ENCODE measurements at places on chromosomes 11 and 22.

DNA sequence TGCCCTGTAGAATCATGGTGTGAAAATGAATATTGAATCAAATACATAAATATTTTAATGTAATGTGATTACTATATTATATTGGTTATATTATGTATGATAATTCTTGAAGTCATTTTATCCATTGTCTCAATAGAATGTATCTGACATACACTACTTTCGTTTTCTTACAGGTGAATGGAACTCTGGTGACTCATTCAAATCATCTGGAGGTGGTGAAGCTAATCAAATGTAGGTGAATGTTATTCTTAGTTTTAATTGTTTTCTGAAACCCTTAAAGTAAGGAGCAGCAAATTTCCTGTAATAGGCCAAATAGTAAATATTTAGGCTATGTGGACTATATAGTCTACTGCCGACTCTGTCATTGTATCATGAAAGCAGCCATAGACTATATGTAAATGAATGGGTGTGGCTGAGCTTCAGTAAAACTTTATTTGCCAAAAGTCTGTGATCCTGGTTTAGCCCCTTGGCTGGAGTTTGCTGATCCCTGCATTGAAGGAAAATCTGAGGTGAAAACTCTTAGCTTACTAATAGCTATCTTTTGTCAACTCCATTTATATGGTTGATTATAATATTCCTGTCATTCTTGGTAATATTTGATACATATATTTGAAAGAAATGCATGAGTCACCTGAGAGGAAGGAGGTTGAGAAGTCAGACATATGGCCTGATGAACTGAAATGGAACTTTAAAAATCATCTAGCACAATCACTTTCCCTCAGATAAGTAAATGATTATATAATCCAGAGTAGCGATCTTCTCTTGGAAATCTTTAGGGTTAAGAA lies 87.2 kb upstream of the GRIK4 start:
- no peak for DNase-seq

GRCh38 chr11:27720277-27720830 lies 20.1 kb upstream of the BDNF start:
- no peak for DNase-seq

DNA sequence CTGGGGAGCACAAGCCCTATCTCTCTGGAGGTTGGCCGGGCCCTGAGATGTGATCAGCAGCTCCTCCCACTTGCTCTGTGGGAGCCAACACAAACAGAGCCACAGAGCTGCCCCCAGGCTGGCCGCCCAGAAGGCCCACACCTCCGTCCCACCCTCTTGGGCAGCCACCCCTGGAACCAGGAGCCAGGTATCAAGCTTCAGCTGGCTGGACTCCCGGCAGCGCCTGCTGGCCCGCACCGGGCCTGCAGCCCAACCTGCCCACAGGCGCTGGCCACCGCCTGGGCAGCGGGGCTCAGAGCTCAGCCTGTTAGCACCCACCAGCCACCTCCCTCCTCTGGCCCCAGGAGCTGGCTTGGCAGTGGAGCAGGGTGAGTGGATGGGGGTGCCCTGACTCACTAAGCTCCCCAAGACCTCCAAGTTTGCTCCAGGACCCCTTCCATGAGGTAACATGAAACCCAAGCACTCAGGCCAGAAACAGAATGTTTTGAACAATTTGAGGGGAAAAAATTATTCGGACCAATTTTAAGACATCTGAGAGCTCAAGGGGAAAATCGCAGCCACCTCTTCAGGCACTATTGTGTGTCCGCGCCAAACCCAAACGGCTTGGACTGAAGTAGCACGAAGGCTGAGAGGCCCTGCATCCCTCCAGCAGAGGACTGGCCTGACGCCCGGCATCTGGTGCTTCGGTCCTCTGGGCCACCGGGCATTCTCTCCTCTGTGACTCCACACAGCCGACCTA lies 450.8 kb downstream of the SOX6 start:
- DNase-seq = no peak

DNA sequence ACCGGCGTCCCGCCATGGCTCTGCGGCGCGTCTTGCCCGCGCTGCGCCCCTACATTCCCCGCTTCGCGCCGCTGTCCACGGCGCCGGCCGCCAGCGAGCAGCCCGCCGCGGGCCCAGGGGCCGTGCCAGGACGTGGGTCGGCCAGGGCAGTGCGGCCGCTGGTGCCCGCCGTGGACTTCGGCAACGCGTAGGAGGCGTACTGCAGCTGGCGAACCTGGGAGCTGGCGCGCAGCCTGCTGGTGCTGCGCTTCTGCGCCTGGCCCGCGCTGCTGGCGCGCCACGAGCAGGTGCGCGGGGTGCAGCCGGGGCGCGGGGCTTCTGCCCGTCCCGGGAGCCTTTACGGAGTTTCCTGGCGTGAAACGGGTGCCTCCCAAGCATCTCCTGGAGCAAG lies 20.1 kb downstream of the DGCR6L start:
- no peak for DNase-seq

DNA sequence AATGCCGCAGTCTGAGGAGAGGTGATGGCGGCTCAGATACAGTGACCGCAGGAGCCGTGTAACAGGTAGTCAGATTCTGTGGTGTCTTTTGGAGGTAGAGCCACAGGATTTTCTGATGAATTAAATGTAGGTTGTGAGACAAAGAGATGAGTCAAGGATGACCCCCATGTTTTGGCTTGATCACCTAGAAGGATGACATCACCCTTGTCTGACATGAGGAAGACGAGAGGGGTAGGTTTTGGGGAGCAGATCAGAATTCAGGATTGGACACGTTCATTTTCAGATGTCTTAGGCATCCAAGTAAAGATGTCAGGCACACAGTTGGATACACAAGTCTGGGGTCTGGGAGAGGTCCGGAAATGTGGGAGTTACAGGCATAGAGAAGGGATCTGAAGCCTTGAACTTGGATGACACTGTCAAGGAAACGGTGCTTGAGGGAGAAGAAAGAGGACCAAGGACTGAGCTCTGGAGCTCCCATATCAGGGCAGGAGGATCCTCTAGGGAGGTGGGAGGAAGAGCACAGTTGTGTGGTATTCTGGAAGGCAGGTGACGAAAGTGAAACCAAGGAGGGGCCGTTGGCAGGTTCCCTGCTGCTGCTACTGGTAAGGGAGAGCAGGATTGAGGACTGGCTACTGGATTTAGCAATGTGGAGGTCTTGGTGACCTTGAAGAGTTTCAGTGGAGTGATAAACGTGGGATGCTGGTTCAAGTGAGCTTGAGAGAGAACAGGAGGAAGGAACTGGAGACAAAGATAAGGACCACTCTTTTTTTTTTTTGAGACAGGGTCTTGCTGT lies 12.6 kb upstream of the GDPD5 start:
- DNase-seq = no peak

DNA sequence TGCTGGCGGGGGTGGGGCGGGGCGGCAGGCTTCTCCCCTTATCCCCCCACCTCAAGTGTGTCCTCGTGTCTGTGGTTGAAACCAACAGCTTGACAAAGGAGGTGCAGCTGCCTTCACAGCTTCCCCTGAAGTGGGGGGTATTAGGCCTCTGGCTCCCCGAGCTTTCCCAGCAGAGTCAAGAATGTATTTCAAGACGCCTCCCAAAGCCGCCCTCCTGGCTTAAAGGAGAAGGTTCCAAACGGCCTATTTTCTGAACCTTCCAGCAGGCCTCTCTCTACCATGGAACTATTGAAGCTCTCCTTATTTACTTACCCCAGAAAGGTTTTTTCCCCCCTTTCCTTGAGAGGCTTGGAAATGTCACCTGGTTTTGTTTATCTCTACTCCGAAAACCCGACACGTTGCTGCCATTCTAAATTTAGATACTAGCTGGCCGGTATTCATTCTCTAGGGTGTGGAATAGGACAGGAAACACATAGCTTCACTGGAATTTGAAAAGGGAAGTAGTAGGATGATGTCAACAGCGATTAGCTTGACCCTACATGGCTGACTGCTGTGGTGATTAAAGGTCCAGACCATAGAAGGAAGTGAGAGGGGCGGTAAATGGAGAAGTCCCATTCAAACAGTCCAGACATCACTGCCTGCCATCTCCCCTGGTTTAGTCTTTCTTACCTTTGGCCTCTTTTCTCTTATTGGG lies 671 bp upstream of the PICALM start:
- no peak for DNase-seq

GRCh38 chr11:19055016-19055415 lies 5.5 kb downstream of the MRGPRX2 start:
- no peak for DNase-seq

DNA sequence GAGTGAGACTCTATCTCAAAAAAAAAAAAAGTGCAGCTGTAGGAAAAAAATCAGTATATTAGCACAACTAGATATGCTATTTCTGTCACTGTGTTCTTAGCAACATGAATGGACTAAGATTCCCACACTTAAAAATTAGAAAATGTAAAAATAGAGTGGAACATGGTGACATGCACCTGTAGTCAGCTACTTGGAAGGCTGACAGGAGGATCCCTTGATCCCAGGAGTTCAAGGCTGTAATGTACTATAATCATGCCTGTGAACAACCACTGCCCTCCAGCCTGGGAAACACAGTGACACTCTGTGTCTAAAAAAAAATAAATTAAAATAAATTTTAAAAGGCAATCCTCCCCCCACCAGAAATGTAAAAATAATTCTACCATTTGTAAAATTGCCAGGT lies 29.8 kb downstream of the PICALM start:
- no peak for DNase-seq

- no peak for DNase-seq
Measured at GRCh38 chr22:22842085-22842484, 45.5 kb upstream of the IGLL5 start.

- no peak for DNase-seq
Measured at GRCh38 chr11:94100253-94100652, 28.4 kb upstream of the PANX1 start.

DNA sequence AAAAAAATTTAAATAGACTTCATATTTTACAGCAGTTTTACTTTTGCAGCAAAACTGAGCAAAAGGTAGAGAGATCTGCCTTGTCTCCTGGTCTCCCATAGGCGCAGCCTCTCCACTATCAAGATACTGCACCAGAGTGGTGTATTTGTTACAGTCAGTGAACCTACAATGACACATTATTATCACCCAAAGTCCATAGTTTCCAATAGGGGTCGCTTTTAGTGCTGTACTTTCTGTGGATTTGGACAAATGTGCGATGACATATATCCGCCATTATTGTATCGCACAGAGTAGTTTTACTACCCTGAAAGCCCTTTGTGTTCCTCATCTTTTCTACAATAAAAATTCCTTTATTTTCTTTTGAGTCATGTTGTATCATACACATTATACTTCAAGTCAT lies 153.2 kb upstream of the CCDC179 start:
- no peak for DNase-seq

GRCh38 chr11:120144501-120144900 lies 6.6 kb upstream of the TRIM29 start:
- DNase-seq = no peak

Data from activated CD8-positive, alpha-beta memory T cell treated with anti-CD3 and anti-CD28 coated beads for 1 hour (primary cell).